ENCODE measurements at places on chromosomes 6 and 20. TPM values are rescaled to one million over a fixed set of nuclear protein-coding genes. Genes with fewer than 3 reads are reported as not detected.

The SLC35F1 gene
- total RNA-seq, result under 0.01 TPM

DNA sequence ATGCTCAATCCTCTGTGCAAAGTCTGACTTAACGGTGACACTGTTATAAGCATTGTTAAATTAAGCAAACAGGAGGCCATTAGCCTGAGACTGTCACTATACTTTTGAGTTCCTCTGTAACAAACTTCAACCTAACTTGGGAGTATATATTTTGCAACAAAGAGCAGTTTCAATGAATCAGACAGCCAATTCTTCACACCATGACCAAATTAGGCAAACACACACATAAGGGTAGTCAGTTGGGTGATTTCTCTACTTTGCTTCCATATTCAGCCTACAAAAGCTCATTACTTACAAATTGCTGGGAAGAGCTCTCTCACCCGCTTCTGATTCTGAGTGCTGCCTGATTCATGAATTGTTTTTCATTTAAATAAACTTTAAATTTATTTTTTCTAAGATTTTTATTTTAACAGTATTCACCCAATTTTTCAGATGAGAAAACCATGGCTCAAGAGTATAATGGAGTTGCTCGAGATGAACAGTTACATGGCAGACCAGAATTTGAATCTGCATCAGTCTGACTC lies 60.5 kb downstream of the HACE1 start:
- DNase-seq, result no peak

- no peak for DNase-seq
These were observed 545.9 kb upstream of the BTBD3 start for GRCh38 chr20:11371831-11372230.

DNA sequence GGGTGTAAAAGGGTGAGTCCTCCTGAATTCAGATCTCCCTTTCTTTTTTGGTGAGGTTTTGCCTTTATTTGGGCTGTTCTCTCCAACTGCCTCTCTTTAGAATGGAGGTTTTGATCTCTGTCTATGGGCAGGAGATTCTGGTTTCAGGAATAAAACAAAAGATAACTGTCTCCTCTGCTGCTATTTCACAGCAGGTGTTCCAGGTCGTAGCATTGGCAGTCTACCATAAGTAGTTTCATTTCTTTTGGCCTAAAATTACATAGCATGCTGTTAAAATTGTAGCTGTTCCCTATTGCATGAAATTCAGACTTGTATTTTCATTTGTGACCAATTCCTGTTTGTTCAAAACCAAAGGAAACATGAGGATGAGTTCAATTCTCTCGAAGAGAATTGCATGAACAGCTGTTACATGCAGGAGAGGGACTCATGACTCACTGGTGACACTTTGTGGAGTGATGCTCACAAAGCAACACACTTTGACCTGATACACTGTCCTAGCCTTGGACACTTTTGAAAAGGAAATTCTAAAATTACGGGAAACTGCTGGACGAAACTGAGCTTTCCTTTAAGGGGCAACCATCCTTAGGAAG lies 76.8 kb upstream of the SIRPG start:
- peak; percentile 29 for DNase-seq

DNA sequence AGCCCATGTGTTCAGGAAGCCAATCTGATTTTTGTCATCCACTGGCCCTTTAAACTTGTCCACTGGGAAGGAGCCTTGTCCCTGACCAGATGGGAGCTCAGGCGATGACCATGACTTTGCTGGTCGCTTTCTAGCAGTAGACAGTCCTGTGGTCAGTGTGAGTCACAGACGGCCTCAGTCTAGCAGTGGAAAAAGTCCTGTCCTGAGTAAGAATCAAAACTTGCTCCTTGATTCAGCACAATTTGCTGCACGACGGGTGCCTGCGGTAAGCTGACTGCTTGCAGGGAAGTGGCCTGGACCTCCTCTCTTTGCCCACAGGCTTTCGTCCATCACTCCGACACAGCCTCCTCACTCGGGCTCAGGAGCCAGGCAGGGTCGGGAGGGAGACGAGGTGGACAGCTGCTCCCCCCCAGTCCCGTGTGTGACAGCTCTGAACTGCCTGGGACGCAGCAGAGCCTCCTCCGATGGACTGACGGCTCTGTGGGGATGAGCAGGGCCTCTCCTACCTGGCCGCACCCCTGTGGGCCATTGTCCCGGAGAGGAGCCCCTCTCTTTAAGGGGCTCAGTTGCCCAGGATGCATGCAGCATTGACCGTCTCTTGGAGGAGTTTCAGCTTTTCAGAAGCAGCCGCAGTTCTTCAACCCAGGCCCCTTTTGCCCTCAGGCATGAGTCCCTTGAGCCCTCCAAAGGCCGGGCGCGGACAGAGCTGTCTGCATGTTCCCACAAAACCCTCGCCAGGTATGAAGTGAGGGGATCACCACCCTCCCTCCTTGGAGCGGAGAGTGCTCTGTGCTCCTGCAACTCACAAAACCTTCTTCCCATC lies 209.2 kb downstream of the ANKRD60 start:
- no peak for DNase-seq

DNA sequence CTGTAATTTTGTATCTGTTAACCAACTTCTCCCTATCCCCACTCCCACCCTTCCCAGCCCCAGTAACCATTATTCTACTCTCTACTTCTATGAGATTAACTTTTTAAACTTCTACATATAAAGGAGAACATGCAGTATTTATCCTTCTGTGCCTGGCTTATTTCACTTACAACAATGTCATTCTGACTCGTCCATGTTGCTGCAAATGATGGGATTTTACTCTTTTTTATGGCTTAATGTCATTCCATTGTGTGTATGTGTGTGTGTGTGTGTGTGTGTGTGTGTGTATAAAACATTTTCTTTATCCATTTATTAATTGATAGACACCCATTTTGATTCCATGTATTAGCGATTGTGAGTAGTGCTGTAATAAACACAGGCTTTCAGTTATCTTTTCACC lies 76.1 kb downstream of the COL19A1 start:
- DNase-seq, result no peak

GRCh38 chr6:52546192-52546591 lies 30.7 kb downstream of the TRAM2 start:
- no peak for DNase-seq

- DNase-seq, result no peak
These were observed 10.8 kb upstream of the EEF1E1 start for GRCh38 chr6:8113131-8113654.

DNA sequence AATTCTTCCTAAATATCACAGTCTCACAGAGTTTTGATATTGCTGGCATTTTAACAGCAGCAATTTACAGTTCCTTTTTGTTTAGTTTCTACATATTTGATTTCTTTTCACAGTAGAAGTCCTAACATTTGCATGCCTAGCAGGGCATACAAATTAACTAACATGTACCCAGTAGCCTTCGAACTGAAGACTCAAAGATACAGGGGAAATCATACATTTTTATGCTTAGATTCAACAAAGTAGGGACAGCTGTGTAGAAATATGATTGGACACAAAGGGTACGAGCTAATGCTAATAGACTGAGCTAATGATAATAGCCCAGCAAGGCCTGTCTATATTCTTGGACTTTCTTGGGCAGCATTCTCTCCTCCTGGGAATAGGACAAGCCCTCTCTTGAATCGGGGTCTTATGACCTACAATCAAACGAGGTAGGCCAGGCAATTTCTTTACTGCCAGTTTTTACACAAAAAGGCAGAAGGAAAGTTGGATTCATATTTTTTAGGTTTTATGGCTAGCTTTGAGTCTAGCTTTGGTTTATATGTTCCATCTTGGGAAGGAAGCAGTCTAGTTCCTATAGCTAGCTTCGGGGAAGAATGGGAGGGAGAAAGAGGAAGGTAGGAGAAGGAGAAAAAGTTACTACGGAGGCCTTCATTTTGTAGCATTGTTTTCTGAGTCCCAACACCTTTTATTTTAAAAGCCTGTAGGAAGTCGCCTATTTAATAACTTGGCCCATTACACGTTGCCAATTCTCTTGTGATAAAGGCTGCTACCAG lies 115.8 kb downstream of the HFE start:
- no peak for DNase-seq
